ENCODE measurements at places on chromosomes 12 and 14.

DNA sequence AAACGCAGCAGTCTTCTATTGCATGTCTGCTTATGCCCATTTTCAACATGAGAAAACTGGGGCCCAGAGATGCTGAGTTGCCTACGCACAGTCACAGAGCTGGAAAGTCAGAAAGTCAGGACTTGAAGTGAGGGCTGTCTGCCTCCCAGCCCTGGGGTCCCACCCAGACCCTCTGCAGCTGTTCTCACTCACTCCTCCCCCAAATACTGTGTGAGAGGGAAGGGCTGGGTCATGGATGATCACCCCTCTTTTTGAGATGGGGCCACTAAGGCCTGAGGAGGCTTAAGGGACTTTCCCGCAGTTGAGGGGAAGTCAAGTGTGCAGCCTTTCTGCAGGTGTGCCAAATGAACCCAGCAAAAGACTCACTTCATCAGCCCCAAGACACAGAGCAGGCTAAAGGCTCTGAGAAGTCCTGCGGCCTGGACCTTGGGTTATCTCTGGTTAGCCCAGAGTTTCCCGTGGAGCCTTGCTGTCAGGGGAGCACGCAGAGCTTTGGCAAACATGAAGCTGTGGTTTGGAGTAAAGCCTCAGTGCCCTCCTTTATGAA, 18.7 kb downstream of the DTX1 start:
- DNase-seq = no peak

DNA sequence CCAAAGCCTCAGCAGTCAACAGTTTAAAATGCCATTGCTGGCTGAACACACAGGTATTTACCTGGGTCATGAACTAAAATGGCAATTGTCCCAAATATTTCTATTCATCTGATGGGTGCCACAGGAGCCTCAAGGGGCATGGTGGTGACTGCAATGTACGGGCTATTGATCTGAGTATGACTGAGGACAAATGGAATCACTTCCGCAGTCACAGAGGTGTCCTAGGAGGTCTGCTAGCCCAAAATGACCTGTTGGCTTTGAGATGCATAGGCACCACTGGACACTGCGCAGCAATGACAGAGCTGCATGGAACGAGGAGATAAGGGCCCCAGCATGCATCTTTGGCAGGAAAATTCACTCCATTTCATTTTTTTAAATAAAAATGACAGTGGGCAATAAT, 474.1 kb upstream of the SOX5 start:
- DNase-seq = no peak

DNA sequence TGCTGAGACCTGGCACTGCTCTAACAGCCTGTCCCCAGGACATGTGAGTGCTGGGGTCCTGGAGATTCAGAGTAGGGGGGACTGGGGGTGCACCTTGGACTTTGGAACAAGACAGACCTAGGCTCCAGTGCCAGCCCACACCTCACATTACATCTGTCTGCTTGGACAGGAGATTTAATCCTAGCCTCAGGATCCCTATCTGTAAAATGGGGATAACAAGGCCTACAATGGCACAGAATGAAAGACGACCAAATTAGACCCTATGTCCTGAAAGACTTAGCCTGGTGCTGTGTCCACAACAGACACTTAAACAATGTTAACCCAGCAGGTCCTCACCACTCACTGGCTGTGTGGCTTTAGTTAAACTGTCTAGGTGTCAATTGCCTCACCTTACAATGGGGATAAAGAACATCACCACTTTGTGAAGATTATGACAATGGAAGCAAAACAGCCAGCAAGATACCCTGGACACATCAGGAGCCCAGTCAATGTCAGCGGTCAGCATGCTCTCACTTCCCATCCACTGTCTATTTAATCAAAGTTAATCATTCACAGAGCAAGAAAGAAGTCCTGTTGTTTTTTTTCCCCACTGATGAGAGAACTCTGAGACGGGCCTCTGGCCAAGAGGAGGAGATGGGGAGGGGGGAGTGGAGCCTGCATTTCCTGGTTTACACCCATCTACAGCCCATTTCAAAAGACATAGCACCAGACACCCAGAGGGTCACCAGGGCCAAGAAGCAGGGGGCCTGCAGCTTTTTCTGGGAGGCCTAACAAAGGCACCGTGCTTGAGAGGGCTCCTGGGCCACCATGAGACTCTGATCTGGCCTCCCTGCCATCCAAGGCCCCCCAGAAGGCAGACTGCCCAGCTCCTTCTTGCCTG, 40.6 kb downstream of the ACTN1 start:
- no peak for DNase-seq

DNA sequence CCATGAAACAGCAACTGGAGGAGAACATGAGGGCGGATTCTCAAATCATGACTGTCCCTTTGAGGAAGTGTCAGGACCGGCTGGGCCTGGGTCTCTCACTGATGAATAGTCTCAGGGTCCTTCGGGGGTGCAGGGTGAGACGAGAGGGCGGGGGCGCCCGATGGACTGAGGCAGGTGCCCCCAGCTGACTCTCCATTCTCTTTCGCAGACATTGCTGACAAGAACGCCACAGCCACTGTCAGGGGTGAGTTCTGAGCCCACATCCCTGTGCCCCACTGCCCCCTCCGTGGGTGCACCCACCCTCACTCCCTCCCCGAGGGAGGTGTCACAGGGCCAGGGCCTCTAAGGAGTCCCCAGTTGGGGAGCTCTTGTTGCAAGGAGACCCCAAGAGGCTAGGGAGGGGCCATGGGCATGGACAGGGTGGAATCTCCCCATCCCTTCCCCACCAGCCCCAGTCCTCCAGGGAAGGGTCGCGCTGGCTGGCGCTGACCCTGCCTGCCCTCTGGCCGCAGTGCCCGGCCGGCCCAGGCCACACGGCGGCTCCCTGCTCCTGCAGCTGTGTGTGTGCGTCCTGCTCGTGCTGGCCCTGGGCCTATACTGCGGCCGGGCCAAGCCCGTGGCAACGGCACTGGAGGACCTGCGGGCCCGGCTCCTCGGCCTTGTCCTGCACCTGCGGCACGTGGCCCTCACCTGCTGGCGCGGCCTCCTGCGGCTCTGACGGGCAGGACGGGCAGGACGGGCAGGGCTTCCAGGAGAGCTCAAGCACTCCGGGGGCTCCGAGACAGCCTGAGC, 8.7 kb downstream of the C14orf180 start:
- no peak for DNase-seq

- DNase-seq = no peak
Measured at GRCh38 chr12:104951759-104952509, 6.2 kb downstream of the SLC41A2 start.

- DNase-seq = no peak
Measured at GRCh38 chr14:105885561-105886320, 359.4 kb downstream of the TMEM121 start.

GRCh38 chr14:36396798-36397197, 76.4 kb upstream of the MBIP start:
- DNase-seq = no peak

DNA sequence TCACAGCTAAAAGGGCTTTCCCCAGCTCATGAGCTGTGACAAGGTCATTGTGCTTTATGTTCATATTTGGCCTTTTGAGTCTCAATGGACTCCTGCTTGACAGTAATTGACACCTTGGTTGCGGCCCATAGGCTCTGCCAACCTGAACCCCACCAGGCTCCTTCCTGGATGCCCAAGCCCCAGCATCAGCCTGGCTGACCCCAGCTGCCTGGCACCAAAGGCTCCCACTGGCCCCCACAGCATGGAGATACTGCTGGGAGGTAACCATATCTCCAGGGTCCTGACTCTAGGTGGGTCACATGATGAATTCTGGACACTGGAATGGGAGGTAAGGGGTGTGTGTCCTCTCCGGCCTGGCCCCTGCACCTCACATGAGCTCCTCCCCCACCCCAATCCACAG, 50.2 kb downstream of the CLMN start:
- DNase-seq = no peak

GRCh38 chr12:55692631-55693322, 14.9 kb downstream of the ITGA7 start:
- no peak for DNase-seq

GRCh38 chr12:102016472-102016871, 45.3 kb downstream of the WASHC3 start:
- DNase-seq = no peak

GRCh38 chr12:124573839-124574786, 6.7 kb upstream of the NCOR2 start:
- DNase-seq = no peak

DNA sequence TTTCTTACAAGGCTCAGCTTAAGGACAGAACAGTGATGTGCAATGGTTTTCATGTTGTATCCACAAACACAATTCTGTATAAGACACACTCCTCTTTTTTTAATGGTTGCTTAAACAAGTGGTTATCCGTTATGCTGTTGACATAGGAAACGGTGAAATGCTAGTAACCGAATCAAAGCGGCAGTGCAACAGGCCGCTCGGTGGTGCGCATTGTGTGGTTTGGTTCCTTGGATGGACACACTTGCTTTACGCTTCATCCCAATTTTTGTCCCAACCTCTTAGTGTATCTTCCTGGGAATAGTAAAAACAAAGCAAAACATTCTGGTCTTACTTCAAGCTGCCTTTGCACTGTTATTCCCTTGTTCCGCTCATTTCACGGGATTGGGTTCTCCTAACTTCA, 650 bp upstream of the PTGER2 start:
- no peak for DNase-seq

Measured in stimulated activated CD8-positive, alpha-beta memory T cell treated with anti-CD3 and anti-CD28 coated beads, Interleukin-4, amount 100 ng/mL, for 1 hour (primary cell).